AG10803 (cell line): ENCODE measurements at places on chromosomes 3 and 15.

DNA sequence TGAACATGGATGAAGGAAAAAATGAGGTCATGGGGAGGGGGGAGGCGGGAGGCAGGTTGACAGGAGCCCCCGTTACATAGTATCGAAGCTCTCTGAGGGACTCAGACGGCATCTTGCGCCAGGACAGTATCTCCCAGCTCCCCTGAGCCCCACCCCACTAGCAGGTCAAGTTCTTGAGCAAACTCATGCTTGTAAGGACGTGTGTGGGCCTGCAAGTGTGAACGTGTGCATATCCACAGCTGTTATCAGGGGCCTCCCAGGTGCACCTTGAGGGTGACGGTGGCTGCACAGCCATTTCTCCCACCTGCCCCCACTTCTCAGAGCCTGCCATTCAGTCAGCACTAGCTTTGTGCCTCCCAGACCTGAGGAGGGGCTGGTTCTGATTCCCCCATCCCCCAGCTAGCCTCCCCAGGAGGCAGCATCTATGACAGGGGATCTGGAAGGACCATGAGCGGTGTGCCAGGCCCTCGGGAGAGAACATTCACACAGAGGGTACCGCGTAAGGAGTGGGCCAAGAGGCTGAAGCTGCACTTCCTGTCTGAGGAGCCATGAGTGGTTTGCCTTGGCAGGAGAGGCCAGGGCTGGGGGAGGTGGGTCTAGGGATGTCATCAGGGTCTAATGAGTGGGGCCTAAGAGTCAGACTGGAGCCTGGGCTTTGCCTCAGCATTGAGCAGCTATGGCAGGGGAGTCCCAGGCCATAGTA, 2.9 kb downstream of the SEMA3F start:
- peak; percentile 37 for DNase-seq

GRCh38 chr15:95458721-95459120, 871.8 kb upstream of the NR2F2 start:
- DNase-seq, result no peak

- no peak for DNase-seq
Observed at GRCh38 chr15:28022961-28023360, 76.2 kb downstream of the OCA2 start.

DNA sequence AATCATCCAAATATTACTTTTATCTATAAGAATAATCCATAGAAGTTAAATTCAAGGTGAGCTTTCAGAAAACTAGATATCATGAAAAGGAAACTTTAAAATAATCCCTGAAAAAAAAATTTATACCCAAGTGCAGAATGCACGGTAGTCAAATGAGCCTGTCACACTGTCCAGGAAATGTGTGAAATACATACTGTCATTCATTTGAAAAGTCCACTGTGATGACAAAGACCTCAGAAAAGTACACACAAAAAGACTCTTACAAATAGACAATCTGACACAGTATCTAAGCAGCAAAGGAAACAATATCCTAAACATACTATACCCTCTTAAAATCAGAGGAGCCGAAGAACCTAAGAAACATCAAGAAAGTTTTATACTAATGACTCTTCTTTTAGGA, 29.7 kb downstream of the SUCLG2 start:
- DNase-seq, result no peak

DNA sequence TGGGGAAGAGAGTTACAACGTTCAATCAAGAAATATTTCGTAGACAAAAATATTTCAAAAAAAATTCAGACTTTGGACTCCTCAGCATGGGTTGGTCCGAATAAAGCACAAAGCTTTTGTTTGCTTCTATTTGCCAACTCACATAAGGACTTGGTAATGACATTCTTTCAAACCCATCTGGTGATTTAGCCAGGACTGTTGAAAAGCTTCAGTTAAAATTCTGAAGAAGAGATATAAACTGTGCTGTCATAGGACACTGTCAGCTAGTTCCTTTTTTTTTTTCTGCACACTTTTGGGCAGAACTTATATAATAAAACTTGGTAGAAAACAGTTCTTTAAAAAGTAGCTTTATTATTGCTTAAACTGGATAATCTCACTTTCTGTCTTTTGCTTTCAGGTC, 660.8 kb upstream of the SGO1 start:
- no peak for DNase-seq

DNA sequence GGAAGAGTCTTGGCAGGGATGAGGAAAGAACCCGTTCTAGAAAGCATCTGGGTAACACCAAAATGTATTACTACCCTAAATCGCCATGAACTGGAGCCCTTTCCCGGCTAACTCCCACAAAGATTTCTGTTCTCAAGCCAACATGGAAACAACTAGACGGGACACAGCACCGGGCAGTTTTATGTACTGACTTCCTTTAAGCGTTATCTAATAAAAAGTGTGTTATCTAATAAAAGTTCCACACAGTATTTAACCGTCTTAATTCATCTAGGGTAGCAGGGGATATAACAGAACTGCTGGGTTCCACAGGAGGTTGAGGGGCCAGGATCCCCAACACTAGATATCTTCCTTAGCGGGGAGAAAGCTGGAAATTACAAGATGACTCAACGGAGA, 347 bp upstream of the C3orf62 start:
- DNase-seq, result peak; percentile 22

GRCh38 chr3:109241459-109242186, 74.7 kb downstream of the DPPA2 start:
- no peak for DNase-seq
